ENCODE measurements at places on chromosomes 2 and 18. TPM values are rescaled to one million over a fixed set of nuclear protein-coding genes. Genes with fewer than 3 reads are reported as not detected.

- no peak for DNase-seq
Observed at GRCh38 chr2:11539317-11540147, 5.7 kb downstream of the GREB1 start.

DNA sequence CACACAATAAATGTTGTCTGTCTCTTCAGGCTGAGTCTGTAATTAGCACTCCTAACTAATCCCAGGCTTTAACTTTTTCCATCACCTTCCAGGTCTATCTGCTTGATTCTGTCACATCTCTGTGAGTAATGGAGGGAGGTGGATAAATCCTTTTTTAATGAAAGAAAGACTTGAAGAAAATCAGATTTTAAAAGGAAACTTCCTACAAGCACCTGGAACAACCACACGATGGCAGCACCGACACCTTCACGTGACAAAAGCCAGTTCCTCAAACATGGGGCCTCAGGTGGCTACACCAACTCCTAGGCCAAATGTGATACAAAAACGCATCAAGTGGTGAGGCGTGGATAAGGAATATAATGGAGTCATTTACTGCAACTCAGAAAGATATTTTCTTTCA, 41.8 kb downstream of the TGFBRAP1 start:
- no peak for DNase-seq

GRCh38 chr2:28652217-28652616, 99.4 kb upstream of the PPP1CB start:
- DNase-seq: no peak

The POTEE gene
- 3.3 TPM for total RNA-seq

The ASB3 gene
- total RNA-seq: 31.4 TPM
